ENCODE measurements at places on chromosomes 7 and 10. TPM values are rescaled to one million over a fixed set of nuclear protein-coding genes. Genes with fewer than 3 reads are reported as not detected.

Gene CBLL1
- 11.7 TPM for total RNA-seq

- no peak for DNase-seq
These were observed 31.7 kb downstream of the SYPL1 start for GRCh38 chr7:106080300-106080987.

GRCh38 chr7:119996634-119997033, 276.3 kb upstream of the KCND2 start:
- DNase-seq = no peak

Gene ANXA8
- total RNA-seq = not detected

DNA sequence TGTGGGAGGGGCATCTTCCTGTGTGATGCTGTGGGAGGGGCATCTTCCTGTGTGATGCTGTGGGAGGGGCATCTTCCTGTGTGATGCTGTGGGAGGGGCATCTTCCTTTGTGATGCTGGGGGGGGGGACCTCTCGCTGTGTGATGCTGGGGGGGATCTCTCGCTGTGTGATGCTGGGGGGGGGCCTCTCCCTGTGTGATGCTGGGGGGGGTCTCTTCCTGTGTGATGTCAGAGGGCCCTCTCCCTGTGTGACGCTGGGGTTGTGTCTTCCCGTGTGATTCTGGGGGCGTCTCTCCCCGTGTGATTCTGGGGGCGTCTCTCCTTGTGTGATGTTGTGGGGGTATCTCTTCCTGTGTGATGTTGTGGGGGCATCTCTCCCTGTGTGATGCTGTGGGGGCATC, 27.9 kb upstream of the DPYSL4 start:
- DNase-seq = no peak

GRCh38 chr10:78007172-78007571, 22.1 kb downstream of the POLR3A start:
- DNase-seq = no peak

GRCh38 chr7:2459674-2460073, 16.5 kb downstream of the GRIFIN start:
- no peak for DNase-seq

GRCh38 chr10:123557366-123558108, 108.6 kb upstream of the GPR26 start:
- DNase-seq = no peak

Gene ASB10
- total RNA-seq = not detected

- no peak for DNase-seq
These were observed 36.6 kb upstream of the FMC1 start for GRCh38 chr7:139304517-139304916.

Gene PITX3
- total RNA-seq = not detected

Gene HOXA5
- 7.0 TPM for total RNA-seq

- DNase-seq = no peak
These were observed 82.7 kb downstream of the PLCE1 start for GRCh38 chr10:94076325-94076841.

- DNase-seq = no peak
These were observed 56.9 kb upstream of the PPP2R2D start for GRCh38 chr10:131843881-131844284.

DNA sequence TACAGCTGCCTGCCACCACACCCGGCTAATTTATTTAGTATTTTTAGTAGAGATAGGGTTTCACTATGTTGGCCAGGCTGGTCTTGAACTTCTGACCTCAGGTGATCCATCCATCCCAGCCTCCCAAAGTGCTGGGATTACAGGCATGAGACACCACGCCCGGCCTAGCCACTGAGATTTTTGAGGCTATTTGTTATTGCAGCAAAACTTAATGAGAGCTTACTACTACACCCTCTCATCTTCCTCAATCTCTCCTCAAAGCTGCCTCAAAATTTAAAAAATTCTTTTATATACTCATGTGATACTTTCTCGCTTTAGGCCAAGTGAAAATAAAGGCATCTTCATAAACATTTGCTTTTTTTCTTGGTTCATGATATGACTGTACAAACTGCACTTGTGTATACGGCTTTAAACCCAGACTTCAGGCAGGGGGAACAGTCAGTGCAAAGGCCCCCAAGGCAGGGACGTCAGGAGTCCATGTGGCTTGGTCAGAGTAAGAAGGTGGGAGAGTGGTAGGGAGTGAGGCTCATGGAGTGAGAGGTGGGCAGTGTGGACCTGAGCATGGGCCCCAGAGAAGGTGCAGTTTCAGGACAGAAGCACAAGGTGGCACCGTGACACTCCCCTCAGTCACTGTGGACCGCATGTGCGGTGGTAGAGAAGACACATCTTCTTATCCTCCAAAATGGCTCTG, 55.5 kb downstream of the SYPL1 start:
- peak; percentile 89 for DNase-seq

DNA sequence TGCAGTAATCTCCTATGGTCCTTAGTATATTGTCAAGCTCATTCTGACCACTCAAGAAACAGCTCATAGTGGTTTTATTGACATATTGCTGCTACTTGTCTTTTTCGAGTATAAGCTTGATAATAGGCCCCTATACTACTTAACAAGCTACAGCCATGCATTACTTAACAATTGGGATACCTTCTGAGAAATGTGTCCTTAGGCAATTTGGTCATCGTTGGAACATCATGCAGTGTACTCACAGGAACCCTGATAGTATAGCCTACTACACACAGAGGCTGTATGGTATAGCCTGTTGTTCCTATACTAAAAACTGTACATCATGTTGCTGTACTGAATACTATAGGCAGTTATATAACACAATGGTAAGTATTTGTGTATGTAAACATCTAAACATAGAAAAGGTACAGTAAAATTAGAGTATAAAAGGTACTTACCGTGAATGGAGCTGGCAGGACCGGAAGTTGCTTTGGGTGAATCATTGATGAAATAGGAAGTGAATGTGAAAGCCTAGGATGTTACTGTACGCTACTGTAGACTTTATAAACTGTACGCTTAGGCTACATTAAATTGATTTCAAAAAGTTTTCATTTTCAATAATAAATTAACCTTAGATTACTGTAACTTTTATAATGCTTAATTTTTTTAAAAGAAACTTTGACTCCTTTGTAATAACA, 160.9 kb downstream of the LRRC4 start:
- DNase-seq = peak; percentile 48

Gene ZNF680
- total RNA-seq = 5.9 TPM

GRCh38 chr10:96281444-96282029, 10.2 kb upstream of the BLNK start:
- no peak for DNase-seq

DNA sequence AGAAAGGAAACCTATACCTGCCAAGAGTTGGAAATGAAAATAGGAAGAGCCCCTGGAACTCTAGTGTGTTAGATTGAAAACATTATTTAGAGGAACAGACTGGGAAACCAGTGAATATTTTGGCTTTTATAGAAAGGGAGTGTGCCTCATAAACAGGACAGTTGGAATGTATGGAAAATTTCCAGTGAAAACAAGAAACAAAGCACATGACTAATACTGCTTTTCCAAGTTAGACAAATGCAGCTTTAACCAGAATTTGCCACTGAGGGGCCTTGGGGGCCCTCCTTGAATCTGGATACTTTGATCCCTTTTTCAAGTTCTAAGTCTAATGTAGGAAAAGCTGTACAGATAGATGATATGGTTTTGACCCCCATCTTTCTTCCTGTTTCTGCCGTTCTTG, 21.2 kb downstream of the ITGB8 start:
- no peak for DNase-seq

DNA sequence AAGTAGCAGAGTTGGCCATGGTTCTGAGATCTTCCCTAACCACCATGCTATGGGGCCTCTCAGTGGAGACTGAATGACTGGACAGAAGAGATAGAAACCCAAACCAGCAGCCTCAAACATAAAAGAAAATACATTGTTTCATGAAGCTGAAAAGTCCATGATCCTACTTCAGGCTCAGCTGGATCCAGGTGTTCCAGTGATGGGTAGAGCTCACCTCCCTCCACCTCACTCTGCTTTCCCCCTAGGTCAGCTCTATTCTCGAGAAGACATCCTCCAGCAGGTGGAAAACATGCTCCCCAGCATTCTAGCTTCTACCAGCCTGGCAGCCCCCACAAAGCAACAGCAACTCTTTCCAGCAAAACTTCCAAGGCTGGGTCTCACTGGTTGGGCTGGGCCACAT, 132.1 kb downstream of the OAT start:
- DNase-seq = no peak

GRCh38 chr7:7481802-7482201, 53.9 kb downstream of the COL28A1 start:
- no peak for DNase-seq

Gene KCNH2
- total RNA-seq = not detected

GRCh38 chr10:712089-712488, 22.6 kb upstream of the DIP2C start:
- no peak for DNase-seq

Gene PON1
- not detected for total RNA-seq

Gene PON3
- total RNA-seq = not detected

- no peak for DNase-seq
These were observed 643.1 kb downstream of the PARD3 start for GRCh38 chr10:34171957-34172527.

GRCh38 chr7:128933180-128933891, 4.4 kb upstream of the IRF5 start:
- DNase-seq = no peak

Measured in lung microvascular endothelial cell (primary cell).